ENCODE measurements at places on chromosomes 5 and 9.
A peak's percentile ranks its signal among the peaks of the same experiment; 100 is the strongest.

DNA sequence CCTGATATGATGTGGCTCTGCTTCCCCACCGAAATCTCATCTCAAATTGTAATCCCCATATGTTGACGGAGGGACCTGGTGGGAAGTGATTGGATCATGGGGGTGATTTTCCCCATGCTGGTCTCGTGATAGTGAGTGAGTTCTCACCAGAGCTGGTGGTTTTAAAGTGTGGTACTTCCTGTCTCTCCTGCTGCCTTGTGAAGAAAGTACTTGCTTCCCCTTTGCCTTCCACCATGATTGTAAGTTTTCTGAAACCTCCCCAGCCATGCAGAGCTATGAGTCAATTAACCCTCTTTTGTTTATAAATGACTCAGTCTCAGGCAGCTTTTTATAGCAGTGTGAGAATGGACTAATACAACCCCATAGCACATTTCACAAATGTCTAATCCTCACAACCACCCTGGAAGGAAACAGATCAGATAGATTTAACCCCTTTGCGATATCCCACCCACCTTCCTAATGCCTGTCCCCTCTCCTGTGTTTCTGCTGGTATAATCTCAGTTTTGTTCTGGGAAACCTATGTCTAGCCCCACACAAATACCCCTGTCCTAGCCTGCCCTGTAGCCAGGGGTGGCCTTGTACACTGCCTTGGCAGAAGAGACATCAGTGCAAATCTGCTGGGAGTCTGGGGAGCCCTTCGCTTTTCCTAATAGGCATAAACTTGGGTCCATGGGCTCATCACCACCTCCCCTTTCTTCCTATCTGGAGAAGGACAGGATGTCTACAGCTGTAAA is 157.0 kb upstream of the RAI14 start:
- no peak for DNase-seq

DNA sequence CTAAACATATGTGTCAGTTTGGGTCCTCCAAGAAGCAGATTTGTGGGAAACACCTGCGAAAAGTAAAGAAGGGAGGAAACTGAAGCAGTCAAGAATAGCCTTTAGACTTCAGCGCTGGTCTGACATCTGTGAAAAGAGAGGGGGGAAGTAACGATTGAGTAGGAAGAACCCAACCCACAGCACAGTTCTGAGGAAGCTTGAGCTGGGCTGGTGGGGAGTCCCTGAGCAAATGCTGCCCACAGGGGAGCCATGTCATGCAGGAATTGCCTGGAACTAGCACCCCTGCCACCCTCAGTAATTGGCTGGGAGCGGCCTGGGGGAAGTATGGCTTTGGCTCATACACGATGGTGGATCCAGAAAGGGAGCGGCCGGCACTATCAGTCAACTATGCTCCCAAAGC is 20.6 kb downstream of the FAM240B start:
- no peak for DNase-seq

DNA sequence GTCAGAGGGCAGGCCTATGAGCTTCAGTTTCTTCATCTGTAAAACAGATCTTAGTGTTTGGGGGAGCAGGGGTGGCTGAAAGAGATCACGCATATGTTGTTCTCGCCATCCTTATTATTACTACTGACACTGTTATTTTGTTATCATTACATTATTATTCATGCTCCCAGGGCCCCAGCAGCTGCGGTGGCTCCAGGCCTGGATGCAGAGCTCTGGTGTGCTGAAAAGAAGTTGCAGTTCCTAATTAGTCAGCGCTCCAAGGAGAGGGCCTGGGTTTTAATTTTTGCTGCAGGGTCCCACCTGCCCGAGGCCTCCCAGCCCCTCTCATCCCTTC is 19.5 kb downstream of the CXXC5 start:
- no peak for DNase-seq

- DNase-seq: no peak
Observed at GRCh38 chr5:32942225-32942989, 231.3 kb downstream of the NPR3 start.

GRCh38 chr5:41406424-41406823 is 104.0 kb downstream of the PLCXD3 start:
- DNase-seq: no peak

DNA sequence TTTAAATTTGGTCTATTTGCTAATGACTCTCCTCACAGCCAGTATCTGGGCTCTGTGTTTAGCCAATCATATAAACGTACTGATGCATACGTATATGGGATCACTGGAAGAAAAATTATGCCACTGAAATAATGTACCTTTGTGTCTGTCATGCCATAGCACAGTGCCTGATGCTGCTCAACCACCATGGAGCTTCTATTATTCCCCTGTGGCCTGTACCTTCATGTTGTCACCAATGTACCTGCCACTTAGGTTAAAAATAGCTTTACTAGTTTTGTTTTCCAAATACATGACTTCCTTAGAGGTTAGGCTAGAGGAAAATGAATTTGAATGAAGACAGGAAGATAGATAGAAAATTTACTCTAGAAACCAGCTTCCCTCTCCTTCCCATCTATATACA is 34.6 kb downstream of the HACD4 start:
- no peak for DNase-seq

- no peak for DNase-seq
Observed at GRCh38 chr5:133415906-133416305, 196.4 kb downstream of the FSTL4 start.

- DNase-seq: no peak
Observed at GRCh38 chr5:109223531-109223930, 186.2 kb downstream of the PJA2 start.

- DNase-seq: no peak
Observed at GRCh38 chr9:6383551-6384225, 29.3 kb upstream of the UHRF2 start.

DNA sequence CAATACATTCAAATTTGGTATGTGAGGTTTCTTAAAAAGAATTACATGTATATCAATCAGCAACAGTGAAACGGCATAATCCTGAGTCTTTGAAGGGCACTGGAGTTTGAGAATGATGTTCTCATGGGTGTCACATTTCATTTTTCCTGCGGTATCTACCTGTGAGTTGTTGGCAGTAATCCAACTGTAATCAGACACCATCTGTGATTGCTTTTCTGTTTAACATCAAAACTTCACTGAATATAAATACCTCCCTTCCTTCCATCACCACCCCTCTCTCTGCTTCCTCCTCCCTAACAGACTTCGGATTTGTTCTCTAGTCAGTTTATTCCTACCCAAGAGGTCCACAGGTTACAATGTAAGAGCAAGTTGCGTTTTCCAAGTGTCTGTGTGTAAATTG is 275.2 kb upstream of the PCSK5 start:
- DNase-seq: no peak

GRCh38 chr9:37969130-37969529 is 65.2 kb upstream of the SLC25A51 start:
- no peak for DNase-seq

- no peak for DNase-seq
Observed at GRCh38 chr5:149030392-149030791, 32.5 kb downstream of the SH3TC2 start.

- DNase-seq: peak; percentile 73
Observed at GRCh38 chr9:8365466-8366160, 566.0 kb upstream of the DMAC1 start.

DNA sequence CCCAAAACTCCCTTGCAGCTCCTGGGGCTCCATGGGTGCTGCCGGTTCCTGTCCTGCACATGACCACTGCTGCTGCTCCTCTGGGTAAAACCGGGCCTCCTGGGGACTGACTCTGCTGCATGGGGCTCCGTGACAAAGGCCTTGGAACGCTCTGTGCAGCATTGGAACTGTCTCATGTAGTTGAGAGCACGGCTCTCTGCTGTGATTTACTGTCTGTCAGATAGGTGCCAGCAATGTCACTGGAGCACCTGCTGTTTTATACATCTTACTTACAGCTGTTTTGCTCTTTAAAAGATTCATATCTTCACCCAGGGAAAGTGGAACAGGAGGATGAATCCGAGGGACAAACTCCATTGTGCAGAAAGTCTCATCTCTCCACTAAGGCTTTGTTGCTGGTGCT is 138.1 kb downstream of the YIPF5 start:
- no peak for DNase-seq

DNA sequence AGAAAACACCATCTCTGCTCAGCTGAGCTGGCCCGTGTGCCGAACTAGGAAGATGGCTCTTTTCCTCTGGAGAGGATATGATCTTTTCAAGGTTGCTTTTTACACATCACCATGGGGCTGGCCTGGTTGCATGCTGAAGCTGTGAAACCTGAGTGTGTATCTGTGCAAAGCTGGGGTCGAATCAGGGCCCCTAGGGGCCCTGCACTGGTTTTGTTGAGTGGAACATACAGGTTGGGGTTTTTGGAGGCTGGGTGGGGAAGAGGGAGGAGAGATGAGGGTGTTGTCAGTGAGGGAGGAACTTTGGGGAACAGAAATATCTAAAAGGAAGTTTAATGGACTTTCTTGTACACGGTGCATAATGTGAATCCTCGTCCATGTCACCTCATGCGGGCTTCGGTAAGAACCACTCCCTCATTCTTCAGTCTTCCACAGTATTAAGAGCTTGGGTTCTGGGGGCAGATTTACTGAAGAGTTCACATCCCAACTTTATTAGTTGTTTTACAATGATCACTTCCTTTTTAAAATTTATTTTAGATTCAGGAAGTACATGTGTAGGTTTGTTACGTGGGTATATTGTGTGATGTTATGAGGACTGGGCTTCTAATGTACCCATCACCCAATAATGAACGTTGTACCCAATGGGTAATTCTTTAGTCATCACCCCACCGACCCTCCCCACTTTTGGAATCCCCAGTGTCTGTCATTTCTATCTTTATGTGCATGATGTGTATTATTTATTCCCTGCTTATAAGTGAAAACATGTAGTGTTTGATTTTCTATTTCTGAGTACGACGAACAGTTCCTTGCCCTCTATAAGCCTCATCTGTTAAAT is 238.2 kb downstream of the NR3C1 start:
- DNase-seq: no peak

DNA sequence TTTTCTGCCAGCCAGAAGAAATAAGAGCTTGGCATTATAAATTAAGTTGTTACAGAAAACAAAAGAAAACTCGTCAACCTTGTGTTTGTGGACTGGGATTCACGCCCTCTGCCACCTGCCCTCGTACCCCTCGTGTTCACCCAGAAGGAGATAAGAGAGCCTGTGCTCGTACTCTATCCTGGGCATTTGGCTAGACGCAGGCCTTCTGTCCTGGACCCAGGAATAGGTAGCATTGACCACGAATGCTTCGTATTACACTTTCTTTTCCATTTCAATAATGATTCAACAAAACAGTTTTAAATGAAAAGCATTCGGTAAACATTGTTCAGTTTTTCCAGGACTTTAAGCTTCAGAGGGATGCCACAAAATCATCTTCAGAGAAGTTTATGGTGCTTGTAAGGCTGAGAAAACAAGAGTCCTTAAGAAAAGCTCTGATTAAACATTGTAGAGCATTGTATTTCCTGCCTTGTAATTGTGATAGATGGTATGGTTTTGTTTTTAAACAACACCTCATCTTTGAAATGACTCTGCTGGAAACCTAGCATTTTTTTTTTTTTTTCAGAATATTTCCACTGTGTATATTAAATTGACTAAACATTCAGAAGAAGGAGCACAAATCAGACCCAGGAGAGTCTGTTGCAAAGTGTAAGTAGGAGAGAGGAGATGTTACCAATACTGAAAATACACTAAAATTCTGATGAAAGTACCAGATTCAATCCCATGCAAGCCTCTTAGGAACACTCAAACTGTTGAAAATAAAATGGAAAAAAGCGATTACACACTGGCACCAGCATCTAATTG is 27.6 kb downstream of the MTX3 start:
- DNase-seq: no peak

- no peak for DNase-seq
Observed at GRCh38 chr5:57243286-57244137, 69.7 kb downstream of the GPBP1 start.

- DNase-seq: no peak
Observed at GRCh38 chr5:126452477-126452876, 29.3 kb downstream of the GRAMD2B start.

GRCh38 chr5:103345461-103345860 is 86.9 kb downstream of the MACIR start:
- DNase-seq: no peak

- no peak for DNase-seq
Observed at GRCh38 chr9:127047971-127048370, 74.5 kb downstream of the ANGPTL2 start.

GRCh38 chr9:19163631-19164030 is 36.3 kb upstream of the PLIN2 start:
- DNase-seq: no peak

GRCh38 chr9:19701991-19702390 is 86.8 kb downstream of the SLC24A2 start:
- DNase-seq: no peak

DNA sequence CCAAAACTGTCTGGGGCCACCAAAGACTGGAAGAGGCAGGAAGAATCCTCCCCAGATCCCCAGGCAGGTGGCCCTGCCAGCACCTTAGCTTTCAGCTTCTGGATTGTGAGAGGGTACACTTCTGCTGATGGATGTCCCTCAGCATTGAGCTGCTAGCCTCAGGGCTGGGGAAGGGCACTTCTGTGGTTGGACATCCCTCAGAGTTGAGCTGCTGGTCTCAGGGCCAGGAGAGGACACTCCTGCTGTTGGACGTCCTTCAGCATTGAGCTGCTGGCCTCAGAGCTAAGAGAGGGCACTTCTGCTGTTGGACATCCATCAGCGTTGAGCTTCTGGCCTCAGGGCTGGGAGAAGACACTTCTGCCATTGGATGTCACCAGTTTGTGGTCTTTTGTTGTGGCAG is 83.8 kb upstream of the FCN1 start:
- no peak for DNase-seq

DNA sequence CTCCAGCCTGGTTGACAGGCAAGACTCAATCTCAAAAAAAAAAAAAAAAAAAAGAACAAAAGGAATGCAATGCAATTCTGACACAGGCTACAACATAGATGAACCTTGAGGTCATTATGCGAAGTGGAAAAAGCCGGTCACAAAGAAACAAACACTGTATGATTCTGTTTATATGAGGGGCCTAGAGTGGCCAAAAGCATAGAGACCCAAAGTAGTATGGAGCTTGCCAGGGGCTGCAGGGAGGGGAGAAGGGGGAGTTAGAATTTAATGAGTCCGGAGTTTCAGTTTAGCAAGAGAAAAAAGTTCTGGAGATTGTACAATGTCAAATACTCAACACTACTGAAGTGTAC is 33.2 kb upstream of the ASS1 start:
- DNase-seq: no peak

- peak; percentile 73 for DNase-seq
Observed at GRCh38 chr9:19174127-19174912, 47.0 kb upstream of the PLIN2 start.

DNA sequence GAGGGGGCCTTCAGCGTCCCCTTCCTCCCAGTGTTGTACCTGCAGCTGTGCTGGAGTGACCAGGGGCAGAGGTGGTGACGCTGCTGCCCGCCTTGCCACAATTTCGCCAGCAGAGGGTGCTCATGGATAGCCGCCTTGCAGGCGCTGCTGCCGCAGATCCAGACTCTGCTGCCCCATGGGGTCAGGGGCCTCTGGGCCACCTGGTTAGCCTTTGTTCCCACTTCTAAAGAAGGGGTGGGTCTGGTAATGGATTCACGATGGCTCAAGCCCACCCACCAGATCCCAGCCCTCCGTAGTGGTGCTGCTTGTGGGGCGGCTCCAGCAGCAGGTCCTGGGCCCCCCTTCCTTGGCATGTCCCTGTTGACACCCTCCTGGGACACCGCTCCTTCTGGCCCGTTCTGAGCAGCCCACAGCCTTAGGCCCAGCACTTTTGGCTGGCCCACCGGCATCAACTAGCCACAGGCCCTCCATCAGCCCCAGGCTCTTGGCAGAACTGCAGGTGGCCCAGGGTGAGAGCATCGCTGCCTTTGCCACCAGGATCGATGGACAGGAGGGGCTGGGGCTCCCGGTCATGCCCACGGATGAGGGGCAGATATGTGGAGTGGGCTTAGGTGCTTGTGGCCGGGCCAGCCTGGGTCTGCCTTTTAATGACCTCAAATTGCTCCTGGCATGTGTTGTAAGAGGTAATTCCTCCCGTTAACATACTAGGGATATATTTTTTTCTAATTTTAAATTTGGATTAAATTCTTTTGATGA is 57.2 kb downstream of the COL5A1 start:
- peak; percentile 92 for DNase-seq
